ENCODE measurements at places on chromosomes 2 and 18. TPM values are rescaled to one million over a fixed set of nuclear protein-coding genes. Genes with fewer than 3 reads are reported as not detected.
A peak's percentile ranks its signal among the peaks of the same experiment; 100 is the strongest.

DNA sequence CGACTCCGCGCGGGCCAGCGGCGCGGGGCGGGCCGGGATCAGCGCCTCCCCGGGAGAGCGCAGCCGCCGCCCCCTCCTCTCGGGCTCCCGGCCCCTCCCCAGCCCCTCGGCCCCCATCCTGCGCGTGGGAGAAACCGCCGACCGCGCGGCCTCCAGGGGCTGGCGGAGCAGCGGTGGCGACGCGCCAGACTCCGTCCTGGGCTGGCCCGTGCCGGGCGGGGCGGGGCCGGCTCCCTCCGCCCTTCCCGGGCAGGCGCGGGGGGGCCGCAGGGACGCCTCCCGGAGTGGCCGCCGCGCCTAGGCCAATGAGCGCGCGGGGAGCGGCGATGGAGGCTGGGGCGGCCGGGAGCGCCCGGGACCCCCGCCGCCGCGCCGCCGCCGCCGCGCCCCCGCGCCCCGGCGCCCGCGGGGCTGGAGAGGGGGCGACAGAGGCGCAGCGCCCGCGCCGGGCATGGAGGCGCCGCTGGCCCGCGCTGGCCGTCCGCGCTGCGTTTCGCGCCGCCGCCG is 49.1 kb downstream of the KCNIP3 start:
- no peaks in the 10 kb centered on the region for H3K27me3 ChIP-seq
- peak overlapping the region; percentile 33 for H3K27ac ChIP-seq
- H3K36me3 ChIP-seq, result no peaks in the 10 kb centered on the region
- no peak for DNase-seq
- no peaks in the 10 kb centered on the region for H3K4me1 ChIP-seq

GRCh38 chr2:229636571-229636970 is 77.8 kb downstream of the DNER start:
- no peak for DNase-seq
- H3K27me3 ChIP-seq, result no peaks in the 10 kb centered on the region
- H3K4me3 ChIP-seq, result no peak overlapping the region
- H3K36me3 ChIP-seq, result no peaks in the 10 kb centered on the region

CD207 gene
- total RNA-seq, result not detected

SLC30A3 gene
- total RNA-seq, result not detected

KCNG3 gene
- not detected for total RNA-seq

TNFAIP6 gene
- total RNA-seq, result 5.3 TPM

SMPD4 gene
- 41.3 TPM for total RNA-seq
